Right kidney (tissue), 9 donors: ENCODE measurements at places on chromosomes 12 and 14.

DNA sequence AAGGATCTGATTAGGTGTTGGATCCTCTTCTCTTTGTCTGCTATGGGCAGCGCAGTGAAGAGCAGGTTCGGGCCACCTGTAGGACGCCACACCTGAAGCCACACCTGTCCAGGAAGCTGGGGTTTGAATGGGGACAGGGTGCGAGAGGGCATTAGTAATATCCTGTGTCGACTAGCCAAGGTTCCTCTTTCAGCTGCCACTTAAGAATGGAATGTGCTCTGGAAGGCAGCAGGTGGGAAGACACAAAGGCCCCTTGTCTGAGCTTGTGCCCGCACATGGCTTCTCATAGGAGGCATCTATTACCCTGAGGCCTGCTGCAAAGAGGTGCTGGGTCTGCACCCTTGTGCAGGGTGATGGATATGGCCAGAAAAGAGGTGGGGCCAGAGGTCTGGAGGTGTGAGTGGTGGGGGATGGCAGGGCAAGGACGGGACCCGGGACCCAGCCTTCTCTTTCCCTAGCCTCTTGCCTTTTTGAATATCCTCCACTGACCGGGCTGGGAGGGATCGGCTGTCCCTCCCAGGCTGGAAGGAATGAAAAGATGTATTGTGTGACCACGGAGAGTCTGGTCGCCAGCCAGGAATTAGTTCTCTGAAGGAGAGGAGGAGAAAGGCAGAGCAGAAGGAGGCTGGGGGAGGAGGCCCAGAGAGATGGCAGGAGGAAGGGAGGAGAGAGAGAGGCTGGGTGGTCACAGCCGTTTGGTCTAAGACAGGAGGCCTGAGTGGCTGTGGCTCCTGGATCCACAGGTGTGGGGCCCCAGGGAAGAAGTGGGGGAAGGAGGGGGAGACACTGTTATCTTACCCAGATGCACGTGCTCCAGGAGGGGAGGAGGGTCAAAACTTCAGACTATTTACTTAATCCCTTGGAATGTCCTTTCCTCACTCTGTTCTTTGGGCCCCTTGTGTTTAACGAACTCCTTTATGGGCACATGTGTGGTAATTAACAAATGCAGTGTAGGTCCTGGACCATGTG is 101.5 kb downstream of the SMOC1 start:
- no peak for DNase-seq

DNA sequence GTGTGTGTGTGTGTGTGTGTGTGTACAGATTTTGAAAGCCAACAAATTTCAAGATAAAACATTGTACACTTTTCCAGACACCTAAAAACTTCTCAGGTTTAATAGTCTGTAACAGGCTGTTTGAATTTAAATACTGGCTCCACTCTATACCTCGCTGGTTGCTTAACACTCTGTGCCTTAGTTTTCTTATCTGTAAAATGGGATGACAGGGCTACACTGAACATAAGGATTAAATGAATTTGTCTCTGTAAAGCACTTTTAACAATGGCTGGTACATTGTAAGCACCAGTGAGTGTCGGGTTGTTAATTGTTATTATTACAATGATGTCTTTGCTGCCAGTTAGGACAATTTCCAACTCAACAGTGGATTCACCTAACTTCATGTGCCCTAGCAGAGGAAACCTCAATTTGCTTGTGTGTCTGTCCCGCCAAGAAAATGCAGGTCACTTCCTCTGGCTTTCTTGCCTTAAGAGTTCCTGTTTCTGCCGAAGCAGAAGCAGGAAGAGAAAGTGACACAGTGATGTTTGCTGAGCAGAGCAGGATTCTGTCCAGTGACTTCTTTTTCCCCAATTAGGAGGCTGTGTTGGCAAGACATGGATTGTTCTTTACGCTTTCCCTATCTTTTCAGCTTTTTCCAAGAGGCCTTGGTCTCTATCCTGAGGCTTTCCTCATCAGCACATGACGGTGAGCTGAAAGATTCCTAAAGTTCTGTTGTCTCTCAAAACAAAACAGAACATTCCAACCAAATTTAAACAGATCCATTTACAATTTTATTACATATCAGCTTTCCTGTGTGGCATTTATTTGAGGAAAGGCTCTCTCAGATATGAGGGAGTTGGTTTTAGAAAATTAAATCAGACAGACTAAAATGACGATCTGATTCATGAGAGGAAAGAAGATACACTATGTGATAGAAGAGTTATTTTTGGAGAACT is 154.1 kb upstream of the ATP2B1 start:
- DNase-seq = no peak

DNA sequence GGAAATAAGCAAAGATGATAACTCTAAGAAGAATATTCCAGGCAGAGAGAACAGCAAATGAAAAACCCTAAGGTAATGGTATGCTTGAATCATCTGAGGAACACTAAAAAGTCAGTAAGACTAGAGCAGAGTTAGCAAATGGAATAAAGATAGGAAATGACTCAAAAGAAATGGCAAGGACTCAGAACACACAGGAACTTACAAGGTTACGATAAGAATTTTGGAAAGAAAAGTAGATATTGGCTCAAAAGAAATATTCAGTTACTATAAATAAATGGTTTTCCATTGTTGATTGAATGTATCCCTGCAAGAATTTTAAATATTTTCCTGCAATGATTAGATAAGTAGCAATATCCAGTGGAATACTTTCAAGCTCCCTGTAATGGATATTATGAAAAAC is 705.8 kb downstream of the C12orf50 start:
- DNase-seq = no peak

DNA sequence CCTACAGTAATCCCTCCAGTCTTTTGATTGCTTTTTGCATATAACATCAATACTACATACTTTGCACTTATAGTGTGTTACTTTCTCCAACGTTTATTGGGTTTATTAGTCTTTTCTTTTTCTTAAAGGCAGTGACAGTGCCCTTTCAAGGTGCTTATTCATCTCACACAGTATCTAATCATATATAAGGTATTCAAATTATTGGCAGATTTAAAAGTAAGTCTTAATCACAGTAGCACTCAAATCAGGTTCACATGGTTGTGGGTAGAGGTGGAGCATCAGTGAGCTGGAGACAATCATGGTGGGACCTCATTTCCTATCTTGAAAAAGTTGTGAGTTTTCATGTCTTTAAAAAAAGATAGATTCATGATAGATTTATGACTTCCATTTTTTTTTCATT is 706.2 kb downstream of the GALC start:
- DNase-seq = no peak

GRCh38 chr14:104689109-104689880 is at the start of gene INF2:
Gene INF2 (plus strand): TSS chr14:104689618. CDS start chr14:104701366, 11,748 bp downstream.
- DNase-seq = peak; percentile 78

GRCh38 chr14:53285821-53286220 is 132.7 kb upstream of the DDHD1 start:
- no peak for DNase-seq

GRCh38 chr14:102317564-102318248 is 1.8 kb upstream of the ZNF839 start:
- no peak for DNase-seq

DNA sequence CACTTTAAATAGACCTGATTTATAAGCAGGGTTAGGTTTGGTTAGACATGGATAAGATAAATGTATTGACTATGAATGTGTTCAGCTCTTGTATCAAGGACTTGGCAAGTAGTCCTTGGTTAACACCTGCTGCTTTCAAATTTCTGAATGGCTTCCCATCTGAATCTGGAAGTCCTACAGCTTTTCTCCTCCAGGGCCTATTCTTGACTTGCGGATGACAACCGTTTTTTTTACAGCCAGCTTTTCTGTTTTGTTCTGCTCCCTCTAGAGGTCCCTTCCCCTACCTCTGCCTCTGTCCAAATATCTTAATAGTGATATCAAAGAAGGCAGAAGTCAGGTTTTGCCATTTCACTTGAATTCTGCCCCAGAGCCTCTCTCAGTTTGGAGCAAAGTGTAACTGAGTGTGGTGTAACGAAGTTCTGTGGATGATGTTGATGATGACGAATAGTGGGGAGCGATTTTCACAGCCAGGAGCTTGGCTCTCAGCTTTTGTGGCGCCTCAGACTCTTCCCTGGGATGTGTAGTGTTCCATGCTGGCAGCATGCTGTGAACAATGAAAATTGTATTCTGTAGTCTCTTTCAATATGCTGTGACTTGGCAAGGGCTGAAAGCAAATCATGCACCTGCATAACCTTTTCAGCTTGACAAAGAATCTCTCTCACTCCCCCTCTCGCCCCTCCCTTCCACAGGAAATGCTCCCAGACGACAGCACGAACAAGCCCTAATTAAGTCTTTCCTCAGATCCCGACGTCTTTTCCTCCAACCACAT is 5.0 kb upstream of the SLC4A8 start:
- no peak for DNase-seq

GRCh38 chr12:130920723-130921381 is 32.9 kb upstream of the ADGRD1 start:
- DNase-seq = no peak

- no peak for DNase-seq
Observed at GRCh38 chr12:79127271-79127751, 262.7 kb downstream of the SYT1 start.

DNA sequence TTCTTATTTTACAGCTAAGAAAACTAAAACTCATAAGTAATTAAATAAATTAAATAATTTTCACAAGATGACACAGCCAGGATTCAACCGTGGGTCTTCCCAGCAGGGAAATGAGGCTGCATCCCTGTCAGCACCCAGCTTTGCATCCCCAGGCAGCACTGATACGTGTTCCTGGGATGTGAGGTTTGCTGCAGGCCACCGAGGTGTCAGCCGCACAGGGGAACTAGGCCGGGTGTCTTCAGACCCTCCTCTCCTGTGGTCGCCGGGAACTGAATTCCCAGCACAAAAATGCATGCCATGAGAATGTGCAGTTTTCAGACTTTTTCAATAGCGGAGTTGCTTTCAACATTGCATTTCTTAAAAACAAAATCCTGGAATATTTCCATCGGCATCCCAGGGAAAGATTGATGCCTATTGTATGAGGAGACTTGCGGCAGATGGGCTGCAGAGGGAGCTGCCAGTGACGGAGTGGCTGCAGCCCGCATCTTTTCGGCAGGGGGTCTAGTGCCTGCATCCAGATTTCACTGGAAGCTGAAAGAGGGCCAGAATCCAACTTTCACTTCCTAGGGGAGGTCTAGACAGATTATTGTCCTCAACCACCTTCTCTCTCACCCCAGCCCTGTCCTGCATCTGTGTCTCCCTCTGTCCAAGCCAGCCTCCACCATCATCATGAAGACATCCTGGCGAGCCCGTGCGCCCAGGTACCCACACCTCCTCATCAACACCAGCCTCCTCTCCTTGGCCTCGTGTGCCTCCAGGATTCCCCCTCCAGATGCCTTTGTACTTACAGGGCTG is 12.6 kb downstream of the LRTM2 start:
- DNase-seq = no peak

DNA sequence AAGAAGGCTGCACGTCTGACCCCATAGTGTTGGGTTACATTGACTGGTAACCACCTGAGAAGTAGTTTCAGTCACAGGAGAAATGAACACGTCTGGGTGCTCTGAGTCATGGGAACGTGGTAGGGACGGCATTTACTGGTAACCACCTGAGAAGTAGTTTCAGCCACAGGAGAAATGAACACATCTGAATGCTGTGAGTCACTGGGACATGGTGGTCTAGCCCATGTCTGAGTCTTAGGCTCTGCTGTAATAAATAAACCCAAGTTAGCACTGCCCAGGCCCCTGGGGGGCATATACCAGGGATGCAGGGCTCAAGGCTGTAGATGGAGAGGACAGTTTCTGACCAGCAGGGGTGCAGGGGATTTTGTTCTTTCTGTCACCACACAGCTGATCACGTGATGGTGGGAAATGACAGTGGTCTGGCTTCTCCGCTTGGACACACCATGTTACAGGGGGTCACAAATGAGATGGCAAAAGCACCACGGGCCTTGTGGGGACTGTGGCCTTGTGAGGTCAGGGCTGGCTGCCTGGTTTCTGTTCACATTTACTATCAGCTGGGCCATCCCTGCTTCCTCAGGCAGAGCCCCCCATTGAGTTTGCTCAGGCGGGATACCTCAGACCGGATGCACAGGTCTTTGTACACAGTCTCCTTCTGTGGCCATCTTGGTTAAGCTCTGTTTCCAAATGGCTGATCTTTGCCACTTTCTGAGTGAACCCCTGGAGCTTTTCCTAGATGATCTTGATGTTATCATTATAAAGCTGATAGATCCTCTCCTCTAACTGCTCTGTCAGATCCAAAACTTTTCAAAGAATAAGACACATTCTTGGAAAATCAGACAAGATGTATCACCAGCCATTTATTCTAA is 9.8 kb upstream of the C12orf42 start:
- no peak for DNase-seq

DNA sequence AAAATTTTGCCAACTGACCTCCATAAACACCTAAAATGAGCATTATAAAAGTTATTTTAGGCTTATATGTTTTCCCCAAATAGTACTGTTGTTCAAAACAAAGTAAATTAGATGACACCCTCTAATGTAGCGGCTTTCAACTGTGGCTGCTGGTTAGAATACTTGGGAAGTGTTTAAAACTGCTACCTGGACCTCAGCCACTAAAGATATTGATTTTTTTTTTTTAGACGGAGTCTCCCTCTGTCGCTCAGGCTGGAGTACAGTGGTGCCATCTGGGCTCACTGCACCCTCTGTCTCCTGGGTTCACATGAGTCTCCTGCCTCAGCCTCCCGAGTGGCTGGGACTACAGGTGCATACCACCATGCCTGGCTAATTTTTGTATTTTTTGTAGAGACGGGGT is 16.2 kb downstream of the PRORP start:
- DNase-seq = no peak

GRCh38 chr14:25055005-25055404 is 5.1 kb upstream of the STXBP6 start:
- no peak for DNase-seq

DNA sequence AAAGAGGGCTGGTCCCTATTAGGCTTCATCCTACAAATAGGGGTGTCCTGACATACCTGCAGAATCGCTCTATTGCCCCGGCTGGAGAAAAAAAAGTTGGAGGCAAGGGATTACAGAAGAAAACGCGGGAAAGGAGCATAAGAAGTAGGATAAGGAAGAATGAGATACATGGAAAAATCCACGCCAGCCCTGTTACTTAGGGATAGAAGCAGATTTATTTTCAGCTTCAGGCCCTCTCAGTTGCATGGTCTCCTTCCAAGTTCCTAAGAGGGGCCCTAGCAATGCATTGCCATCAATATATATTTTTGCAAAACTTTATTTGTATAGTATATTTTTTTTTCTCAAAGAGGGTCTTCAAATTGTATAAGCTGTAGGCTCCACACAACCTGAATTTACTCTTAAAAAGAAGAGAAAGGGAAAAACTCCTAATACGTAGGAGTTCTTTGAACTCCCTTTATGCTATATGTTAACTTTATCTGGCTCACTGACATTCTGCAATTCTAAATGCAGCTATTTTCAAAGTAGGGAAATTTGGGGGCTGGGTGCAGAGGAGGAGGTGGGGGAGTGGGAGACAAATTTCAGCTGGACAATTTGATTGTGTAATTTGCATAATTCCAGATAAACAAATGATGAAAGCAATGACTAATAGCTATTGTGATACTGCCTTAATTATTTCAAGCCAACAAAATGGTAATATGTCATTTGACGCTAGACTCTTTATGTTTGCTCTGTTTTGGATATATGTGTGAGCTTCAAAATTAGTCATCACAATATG is 137.7 kb upstream of the TRHDE start:
- no peak for DNase-seq

- DNase-seq = no peak
Observed at GRCh38 chr12:104551313-104551931, 94.7 kb downstream of the CHST11 start.
